EH (cell line): ENCODE measurements at places on chromosomes 6 and 20.

DNA sequence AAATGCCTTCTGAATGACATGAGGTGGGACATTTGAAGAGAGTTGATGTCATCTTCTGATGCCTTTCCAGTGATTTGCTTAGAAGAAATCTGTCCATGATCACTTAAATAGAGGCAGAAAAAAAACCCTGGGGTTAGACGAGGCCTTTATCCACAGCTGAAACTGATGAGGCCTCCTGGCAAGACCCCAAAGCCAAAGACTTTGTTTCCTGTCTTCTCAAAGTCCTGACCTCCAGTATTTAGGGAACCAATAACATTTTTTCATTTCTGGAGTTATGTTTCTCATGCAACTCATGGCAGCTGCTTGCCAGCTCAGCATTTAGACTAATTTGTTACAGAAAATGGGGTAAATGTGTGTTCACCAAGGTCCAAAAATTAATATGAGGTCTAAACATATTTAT lies 248.0 kb upstream of the PRDM1 start:
- DNase-seq = peak; percentile 81

GRCh38 chr6:14060971-14061370 lies 56.6 kb upstream of the CD83 start:
- DNase-seq = no peak

- no peak for DNase-seq
Measured at GRCh38 chr6:53917464-53917842, 122.6 kb downstream of the LRRC1 start.

GRCh38 chr6:31911826-31912585 lies 10.1 kb upstream of the ZBTB12 start:
- peak; percentile 24 for DNase-seq

GRCh38 chr6:45185403-45186251 lies 142.5 kb upstream of the RUNX2 start:
- no peak for DNase-seq

GRCh38 chr6:134525190-134525868 lies 207.4 kb upstream of the SGK1 start:
- DNase-seq = no peak

- peak; percentile 52 for DNase-seq
Measured at GRCh38 chr6:100475554-100476320, 11.0 kb upstream of the SIM1 start.
